ENCODE measurements at places on chromosomes 3 and 15.

DNA sequence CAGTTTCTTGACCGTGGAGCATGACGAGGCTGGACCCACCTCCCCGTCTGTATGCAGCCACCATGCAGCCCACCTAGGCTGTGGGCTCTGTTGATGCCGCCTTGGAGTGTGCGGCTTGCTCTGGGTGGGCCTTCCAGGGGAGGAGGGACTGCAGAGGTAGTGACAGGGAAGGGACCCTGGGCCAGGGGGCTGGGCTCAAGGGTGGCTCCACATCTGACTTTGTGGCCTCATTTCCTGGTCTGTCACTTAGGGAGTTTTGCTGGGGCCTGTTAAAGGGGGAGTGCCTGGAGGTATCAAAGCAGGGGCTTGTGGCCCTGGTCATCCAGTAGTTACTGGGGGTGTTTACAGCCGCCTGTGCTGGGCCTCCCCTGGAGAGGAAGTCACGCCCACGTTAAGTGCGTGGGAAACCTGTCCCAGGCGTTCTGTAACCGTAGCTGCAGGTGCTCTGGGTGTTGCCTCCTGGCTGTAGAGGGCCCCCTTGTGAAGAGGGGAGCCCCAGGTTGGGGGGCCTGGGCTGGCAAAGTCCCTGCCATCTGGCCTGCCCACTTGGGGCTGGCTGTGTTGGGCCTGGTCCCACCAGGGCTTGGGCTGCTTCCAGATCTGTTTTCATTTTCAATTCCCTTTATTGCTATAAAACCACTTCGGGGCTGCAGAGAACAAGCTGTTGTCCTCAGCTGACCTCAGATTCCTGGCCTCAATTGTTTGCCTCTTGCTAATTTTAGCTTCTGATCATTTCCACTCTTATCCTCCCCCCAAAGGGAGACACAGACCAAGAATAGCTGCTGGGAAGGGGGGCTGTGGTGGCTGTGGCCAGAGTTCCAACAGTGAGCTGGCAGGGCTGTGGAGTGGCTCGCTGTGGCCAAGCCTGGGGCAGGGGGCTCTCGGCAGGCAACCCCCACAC is 26.5 kb downstream of the KLF13 start:
- peak; percentile 78 for DNase-seq

DNA sequence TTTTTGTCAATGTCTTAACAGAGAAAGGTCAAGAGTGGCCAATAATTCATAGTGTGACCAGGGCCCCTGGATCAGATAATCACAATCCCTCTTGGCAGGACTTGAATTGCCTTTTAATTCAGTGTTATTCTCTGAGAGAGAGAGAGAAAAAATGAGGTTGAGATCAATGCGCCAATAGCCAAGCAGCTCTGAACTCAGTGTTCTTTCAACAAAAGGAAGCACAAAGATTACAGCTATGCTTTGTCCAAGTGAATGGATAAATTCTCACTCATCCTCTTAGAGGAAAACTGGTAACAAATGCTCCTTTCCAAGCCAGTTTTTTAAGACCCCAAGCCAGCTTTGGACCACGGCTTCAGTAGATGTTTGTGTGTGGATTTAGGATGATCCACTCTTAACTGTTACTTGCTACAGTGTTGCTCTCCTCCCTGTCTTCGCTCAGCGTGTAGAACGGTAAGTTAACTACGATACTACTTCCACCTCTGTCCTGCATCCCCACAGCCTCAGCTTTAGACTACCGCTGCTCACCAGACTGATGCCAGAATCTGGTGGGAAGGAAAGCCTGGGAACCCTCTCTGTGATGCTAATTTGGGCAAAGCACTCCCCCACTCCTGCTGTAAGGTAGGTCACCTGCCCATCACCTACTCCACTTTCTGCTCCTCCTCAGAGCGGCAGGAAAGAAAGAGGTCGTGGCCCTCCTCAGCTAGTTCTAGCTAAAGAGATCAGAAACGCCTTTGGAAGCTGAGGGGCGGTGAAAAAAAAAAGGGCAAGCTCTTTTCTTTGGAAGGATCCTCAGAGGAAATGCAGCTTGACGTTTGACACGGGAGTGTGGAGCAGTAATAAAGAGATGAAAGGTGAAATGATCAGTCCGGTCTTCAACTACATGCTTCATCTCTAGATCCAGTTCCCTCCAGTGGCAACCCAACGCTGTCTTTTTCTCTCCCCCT is 46.8 kb upstream of the LPP start:
- DNase-seq: no peak

GRCh38 chr15:76107169-76107568 is 47.4 kb downstream of the TMEM266 start:
- DNase-seq: no peak

- DNase-seq: no peak
Observed at GRCh38 chr3:135667061-135667460, 298.5 kb upstream of the PPP2R3A start.

DNA sequence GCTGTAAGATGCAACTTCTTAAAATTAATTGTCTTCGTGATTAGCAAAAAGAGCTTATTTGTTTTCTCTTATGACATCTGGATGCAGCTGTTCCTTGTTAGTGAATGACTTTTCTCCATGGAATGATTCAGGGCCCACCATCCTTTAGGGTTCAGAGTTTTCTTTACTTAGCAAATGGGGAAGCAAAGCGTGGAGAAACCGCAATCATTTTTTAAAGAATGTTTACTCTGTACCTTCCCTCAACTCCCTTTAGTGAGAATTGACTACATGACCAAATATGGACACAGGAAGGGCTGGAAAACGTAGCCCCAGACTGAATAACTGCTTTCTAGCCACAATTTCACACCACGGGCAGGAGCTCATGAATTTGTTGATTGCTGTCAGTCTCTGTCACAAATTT is 130.1 kb downstream of the EDEM1 start:
- DNase-seq: no peak

Data from NAMALWA (cell line).